ENCODE measurements at places on chromosomes 1 and 21.

DNA sequence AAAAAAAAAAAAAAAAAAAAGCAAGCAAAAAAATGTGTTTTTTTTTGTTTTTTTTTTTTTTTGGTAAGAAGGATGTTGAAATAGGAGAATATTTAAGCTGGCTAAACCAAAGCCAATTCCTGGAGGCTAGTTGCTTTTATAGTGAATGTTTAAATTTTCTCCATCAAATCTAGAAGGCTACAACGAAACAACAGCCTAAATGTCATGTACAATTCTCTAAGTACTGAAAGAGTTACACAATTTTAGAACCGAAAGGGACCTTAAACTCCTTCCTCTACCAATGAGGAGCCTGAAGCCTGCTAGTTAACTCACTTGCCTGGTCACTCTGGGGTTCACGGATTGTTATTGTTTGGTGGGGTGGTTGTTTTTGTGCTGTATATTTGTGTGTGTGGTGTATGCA is 3.5 kb downstream of the WLS start:
- no peak for DNase-seq

DNA sequence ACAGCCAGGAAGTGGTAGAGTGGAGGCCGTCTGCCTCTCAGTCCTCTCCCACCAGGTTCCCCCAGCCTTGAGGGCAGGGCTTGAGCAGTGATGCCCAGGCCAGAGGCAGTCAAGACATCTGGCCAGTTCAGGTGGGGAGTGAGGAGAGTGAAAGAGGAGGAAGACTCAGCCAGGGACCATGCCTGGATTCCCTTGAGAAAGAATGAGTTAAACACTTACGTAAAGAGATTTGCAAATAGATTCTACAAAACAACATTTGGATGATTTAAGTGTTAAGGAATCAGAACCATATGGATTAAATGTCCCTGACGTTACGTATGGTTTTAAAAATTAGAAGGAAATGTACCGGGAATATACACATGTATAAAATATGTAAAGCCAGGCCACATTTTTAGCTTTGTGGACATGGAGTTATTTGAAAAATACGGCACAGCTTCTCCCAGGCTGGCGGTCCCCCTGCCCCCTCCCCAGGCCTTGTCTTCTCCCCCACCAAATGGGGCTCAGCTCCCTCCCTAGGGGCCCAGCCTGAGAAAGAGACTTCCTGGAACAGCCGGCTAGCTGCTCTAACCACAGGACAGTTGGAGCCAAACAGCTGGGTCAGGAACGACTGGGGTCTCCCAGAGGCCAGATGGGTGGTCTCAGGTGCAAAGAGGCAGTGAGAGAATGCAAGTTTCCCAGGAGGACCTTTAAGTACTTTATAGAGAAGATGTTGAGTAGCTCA is 188.3 kb upstream of the EDN2 start:
- peak; percentile 66 for DNase-seq

- DNase-seq, result no peak
Observed at GRCh38 chr1:105122041-105122440, 1372.3 kb downstream of the AMY1C start.

GRCh38 chr1:109849655-109850054 is 61.0 kb upstream of the CSF1 start:
- no peak for DNase-seq

DNA sequence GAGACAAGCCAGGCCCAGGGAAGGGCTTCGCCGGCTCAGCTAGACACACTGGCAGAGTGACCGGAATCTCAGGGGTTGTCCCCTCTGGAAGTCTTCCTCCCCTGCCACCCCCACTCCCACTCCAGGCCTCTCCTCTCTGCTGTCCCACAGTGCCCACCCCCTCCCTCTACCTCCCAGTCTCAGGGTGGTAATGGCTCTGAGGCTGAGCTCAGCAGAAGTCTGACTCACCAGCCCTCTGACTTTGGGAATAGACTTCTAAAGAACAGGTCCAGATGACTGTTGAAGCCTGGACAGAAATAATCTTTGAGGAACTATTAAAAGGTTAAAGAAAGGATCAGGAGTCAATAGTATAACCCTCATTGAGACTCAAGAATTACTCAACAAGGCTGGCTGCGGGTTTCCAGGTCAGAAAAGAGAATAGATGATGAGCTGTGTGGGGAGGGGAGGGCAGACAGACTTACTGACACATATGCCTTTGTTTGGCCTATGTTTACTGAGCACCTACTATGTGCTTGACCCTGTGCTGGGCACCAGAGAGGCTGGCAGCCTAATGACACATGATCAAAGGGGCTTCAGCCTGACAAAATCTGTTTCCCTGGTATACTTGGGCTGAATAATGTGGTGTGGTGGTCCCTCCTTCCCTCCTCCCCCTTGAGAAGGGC is 8.2 kb downstream of the HCRTR1 start:
- DNase-seq, result no peak

- no peak for DNase-seq
Observed at GRCh38 chr1:108595507-108595906, 35.6 kb downstream of the EEIG2 start.

DNA sequence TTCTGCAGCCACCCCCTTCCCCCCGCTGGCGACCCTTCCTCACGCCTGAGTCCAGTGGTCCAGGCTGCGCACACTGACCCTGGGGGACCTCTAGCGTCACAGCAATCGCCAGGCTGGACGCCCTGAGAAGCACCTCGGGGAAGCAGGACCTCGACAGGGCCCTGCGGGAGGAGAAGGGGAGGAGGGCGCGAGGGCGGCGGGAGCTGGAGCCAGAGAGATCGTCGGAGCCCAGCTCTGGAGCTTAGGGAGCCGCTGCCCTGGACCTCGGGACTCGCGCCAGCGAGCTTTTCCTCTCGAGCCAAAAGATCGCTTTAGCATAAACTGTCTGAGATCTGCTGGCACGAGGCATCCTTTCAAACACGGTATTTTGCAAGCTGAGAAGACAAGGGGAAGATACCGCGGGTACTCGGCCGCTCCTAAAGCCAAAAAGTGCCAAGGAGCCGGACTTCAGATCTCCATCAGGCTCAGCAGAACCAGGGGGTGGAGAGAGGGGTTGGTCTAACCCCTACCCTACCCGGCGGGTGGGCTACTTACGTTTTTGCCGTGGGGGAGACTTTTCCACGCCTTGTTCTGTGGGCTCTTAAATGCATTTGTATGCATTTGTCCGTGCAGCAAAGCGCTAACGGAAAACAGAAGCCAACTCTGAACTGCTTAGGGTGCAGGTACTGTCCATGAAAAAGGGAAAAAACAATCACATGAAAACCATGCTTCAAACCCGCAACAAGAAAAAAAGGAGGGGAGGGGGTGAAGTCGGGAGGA is 586 bp downstream of the COL24A1 start:
- DNase-seq, result no peak

Data from amniotic stem cell (primary cell).